ENCODE measurements at places on chromosomes 6 and 20.

GRCh38 chr6:111215131-111215530 is 127.8 kb downstream of the SLC16A10 start:
- DNase-seq: no peak

- DNase-seq: peak; percentile 99
These were observed 15.0 kb upstream of the TBC1D22B start for GRCh38 chr6:37242429-37243052.

DNA sequence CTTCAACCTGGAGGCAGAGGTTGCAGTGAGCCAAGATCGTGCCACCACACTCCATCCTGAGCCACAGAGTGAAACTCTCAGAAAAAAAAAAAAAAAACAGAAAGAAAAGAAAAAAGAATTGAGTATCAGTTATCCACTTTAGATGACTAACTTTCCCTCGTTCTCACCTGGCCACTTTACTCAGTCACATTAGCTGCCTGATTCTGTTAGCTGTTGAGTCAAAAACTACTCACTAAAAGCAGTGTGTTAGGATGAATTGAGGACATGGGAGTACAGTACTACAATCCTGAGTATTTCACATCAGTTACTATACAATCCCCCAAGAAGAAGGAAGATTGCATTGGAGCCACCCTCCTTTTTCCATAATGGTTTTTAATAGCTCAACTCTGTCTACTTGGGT is 114.6 kb downstream of the ADAT2 start:
- peak; percentile 25 for DNase-seq

GRCh38 chr6:115091461-115091860 is 748.6 kb upstream of the HS3ST5 start:
- DNase-seq: no peak

- DNase-seq: peak; percentile 60
These were observed 47.9 kb downstream of the STK35 start for GRCh38 chr20:2149507-2149906.

Data from ELR (cell line).